ENCODE measurements at places on chromosomes 1 and 21.

DNA sequence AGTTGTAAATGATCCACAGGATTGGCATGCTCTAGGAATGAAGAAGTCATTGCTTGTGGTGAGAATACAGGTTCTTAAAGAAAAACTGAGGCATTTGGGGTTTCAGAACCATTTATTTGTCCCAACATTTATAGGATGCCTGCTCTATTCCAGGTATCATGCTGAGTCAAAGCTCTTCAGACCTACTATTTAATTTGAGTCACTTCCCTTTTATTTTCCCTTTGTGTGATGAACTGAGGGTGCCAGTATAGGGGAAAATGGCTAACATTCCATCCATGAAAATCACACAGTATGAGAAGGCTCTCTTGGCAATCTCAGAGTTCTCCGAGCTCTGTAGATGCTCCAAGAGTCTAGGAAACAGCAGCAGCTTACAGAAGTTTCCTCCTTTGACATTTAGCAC is 110.4 kb downstream of the RNF220 start:
- DNase-seq, result no peak

GRCh38 chr1:170176772-170177171 is 31.0 kb downstream of the NTMT2 start:
- DNase-seq, result no peak

- DNase-seq, result no peak
Measured at GRCh38 chr1:47468709-47469389, 31.0 kb downstream of the FOXD2 start.

DNA sequence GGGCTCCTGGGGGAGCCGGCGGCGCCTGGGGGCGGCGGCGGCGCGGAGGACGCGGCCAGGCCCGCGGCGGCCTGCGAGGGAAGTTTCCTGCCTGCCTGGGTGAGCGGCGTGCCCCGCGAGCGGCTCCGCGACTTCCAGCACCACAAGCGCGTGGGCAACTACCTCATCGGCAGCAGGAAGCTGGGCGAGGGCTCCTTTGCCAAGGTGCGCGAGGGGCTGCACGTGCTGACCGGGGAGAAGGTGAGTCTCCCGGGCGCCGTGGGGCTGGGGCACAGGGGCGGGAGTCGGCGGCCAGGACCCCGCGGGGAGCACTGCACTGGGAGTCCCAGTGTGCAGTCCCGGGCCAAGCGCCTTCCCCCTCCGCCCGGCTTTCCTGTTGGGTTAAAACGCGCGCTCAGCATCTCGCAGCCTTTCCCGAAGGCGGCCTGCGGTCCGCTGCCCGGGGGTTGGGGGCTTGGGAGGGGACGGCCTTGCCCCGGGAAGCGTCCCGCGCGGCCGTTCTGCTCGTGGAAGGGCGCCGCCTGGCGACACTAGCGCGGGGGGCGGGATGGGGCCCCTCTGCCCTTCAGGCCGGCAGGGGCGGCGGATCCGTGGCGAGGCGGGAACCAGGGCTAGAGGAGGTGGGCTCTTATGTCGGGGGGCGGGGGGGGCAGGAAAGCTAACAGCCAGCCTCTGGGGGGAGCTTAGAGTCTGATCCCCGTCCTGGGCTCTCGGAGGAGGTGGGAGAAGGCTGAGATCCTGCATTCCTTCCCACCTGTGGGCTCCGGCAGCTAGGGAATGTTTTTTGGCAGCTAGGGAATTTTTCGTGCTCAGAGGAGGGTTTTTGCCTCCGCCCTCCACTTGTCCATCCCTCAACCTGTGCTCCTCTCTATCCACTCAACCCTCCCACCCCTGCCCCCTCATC is 1.1 kb downstream of the HUNK start:
- no peak for DNase-seq

GRCh38 chr1:19981507-19982312 is 2.3 kb upstream of the PLA2G2A start:
- DNase-seq, result no peak

- DNase-seq, result no peak
Measured at GRCh38 chr1:204623894-204624361, 61.6 kb downstream of the LRRN2 start.

DNA sequence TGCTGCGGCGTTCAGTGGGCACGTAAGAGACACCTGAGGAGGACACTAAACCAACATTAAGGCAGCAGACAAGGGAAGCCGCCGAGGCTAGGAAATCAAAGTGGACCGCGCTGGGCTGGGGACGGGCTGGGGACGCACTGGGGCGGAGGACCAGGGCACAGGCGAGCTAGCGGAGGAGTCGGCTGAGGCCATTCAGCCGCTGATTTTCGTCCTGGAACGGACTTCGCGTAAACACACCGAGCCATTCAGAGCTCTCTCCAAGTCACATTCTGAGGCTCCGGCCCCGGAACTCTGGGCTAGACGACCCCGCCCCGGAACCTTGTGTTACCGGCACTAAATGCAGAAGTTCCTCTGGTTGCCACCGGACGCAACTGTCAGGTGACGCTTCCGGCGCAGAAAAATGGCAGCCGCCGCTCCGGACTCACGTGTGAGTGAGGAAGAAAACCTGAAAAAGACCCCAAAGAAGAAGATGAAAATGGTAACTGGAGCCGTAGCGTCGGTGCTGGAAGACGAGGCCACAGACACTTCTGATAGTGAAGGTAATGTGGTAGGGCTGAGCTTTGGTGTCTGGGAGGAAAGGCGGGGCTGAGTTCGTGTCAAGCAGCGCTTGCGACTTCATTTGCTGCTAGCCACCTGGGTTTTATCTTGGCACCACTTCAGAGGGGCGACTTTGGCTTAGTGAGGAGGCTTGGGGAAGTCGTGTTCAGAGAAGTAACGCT is at the start of gene RRP15:
Gene RRP15, plus strand, starts transcription at position 377 of the 719 bp plus-strand sequence. Its CDS starts 24 bp downstream, at position 401.
- peak; percentile 79 for DNase-seq

DNA sequence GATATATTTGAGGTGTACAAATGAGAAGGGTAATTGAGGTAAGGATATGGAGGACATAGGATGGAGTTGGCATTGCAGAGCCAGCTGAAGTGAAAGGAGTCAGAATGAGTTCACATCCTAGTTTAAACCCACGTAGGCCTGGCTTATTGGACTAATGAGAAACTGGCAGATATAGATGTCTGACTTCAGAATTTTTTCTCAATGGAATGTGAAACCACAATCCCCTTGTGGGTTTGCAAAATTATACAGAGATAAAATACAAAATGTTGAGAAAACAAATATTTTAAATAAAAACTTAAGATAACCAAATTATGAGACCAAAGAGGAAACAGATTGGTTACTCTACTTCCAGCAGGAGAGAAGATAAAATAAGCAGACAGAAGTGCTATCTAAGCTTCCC is 277.4 kb upstream of the LRRC7 start:
- DNase-seq, result no peak

- no peak for DNase-seq
Measured at GRCh38 chr1:114260805-114261484, 107.3 kb upstream of the SYT6 start.

DNA sequence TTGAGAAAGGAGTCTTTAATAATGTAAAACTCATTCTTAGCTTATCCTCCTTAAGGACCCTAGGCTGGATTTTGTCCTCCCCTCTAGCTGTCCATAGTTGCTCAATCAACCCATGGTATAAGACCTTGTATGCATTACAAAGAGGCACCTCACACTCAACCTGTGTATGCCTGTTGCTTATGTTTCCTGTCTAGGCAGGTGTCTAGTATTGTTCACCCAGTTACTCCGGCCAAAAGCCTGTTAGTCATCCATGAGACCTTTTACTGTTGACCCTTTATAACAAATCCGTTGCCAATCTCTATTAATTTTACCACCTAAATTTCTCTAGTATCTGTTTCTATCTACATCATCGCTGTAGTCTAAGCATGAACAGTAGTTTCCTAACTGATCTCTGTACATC is 3.7 kb downstream of the LYPLAL1 start:
- no peak for DNase-seq

- no peak for DNase-seq
Measured at GRCh38 chr1:212074856-212075255, 39.3 kb downstream of the DTL start.

GRCh38 chr1:15429701-15430149 is 8.5 kb upstream of the CTRC start:
- peak; percentile 72 for DNase-seq

DNA sequence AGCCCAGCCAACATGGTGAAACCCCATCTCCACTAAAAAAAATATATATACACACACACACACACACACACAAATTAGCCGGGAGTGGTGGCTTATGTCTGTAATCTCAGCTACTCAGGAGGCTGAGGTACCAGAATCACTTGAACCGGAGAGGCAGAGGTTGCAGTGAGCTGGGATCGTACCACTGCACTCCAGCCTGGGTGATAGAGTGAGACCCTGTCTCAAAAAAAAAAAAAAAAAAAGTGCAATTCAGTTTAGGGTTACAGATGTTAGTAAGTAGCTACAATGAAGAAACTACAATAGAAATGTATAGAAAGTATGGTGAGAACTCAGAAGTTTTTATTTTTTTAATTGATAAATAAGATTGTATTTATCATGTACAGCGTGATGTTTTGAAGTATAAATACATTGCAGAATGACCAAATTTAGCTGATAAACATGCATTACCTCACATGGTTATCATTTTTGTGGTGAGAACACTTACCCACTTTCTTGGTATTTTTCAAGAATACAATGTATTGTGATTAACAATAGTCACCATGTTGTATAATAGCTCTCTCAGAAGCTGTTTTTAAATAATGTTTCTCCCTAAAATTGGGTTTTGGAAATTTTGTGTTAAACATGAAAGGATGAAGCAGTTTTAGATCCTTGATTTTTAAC is 17.9 kb downstream of the KDM1A start:
- DNase-seq, result no peak

DNA sequence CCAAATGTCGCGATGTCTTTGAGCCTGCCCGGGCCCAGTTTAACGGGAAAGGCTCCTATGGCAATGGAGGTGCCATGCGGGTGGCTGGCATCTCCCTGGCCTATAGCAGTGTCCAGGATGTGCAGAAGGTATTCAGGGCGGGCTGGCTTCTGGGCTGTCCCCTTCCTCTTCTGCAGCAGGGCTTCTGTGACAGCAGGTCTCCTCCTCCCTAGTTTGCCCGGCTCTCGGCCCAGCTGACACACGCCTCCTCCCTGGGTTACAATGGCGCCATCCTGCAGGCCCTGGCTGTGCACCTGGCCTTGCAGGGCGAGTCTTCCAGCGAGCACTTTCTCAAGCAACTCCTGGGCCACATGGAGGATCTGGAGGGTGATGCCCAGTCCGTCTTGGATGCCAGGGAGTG is 3.0 kb downstream of the ADPRS start:
- no peak for DNase-seq

DNA sequence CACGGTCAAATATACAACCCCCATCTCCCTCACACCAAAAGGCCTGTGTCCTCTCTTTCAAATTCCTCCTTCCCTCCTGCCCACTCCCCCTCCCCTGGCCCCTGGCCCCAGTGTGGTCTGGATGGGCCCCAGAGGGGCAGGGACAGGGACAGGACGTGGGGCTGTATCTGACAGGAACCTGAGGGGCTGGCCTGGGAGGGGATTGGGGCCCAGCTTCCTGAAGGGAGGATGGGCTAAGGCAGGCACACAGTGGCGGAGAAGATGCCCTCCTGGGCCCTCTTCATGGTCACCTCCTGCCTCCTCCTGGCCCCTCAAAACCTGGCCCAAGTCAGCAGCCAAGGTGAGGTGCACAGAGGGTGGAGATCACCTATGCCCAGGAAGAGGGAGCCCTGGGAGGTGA is at the start of gene MPL:
Gene MPL, plus strand, starts transcription at position 231 of the 400 bp plus-strand sequence. Its CDS starts 31 bp downstream, at position 262.
- DNase-seq, result no peak

GRCh38 chr1:56973923-56974742 is 8.3 kb upstream of the C8B start:
- DNase-seq, result no peak

GRCh38 chr1:34639701-34640100 is 115.1 kb upstream of the GJB5 start:
- no peak for DNase-seq

GRCh38 chr1:54282101-54282847 is 82.3 kb downstream of the MRPL37 start:
- DNase-seq, result no peak

DNA sequence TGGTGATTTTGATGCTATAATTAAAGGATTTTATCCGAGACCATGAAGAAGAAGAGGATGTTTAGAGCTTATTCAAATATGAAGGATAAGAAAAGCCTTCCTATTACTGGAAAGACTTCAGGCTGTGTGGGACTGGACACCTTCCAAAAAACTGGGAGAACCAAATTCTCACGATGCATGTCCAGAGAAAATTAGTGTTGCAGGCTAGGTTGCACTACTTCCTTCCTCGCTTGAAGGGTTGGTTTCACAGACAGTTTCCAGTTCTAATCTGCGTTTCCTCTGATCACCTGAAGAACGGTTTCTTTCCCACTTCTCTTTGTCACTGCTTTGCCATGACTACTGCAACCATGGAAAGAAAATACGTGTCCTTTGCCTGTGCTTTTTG is 2.0 kb downstream of the MTARC2 start:
- no peak for DNase-seq

- no peak for DNase-seq
Measured at GRCh38 chr1:184605941-184606340, 148.7 kb downstream of the EDEM3 start.

DNA sequence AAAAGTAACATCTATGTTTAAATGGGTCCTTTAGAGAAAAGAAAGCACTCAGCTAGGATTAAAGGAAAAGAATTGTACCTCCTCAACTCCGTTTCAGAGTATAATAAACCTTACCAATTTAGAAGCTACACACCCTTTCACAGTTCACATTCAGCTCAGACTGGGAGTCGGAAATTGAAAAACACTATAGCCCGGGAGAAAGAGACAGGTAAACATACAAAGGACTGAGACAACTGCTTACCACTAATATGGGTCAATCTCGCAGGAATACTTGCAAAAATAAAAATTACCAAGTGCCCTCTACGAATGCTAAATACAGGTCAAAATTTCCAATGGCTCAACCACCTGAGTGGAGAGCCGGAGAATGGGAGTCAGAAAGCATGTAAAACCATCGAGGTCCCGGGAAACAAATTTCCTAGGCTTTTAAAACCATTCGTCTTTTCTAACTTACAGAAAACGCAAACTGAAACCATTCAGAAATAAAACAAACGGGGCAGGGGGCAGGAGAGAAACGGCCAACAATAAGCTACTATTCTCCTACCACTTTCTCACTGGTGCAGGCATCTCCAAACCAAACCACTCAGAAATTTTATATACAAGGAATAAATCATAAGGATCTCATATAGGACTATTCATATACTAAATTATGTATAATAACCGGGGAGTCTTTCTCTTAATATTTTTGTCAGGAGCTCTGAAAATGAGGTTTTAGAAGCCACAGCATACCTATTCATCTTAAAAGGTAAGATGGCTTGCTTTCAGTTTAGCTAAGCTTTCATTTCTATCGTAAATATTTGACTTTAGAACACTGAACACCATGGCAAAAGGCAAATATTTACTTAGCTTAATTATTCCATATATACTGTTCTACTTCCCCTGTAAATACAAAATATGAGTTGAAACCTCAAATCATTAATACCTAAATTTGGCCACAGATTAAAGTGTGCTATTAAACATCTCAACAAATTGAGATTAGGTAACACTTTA is 136.5 kb downstream of the RERE start:
- DNase-seq, result no peak

DNA sequence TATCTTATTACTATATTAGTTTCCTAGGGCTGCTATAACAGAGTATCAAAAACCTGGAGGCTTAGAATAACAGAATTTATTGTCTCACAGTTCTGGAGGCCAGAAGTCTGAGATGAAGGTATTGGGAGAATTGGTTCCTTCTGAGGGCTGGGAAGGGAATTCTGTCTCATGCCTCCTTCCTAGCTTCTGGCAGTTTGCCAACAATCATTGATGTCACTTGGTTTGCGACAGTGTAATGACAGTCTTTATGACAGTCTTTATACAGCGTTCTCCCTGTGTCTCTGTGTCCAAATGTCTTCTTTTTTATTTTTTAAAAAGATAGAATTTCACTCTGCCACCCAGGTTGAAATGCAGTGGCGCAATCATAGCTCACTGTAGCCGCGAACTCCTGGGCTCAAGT is 15.8 kb upstream of the CENPF start:
- no peak for DNase-seq

GRCh38 chr21:15221799-15222386 is 157.1 kb upstream of the NRIP1 start:
- DNase-seq, result no peak
